ENCODE measurements at places on chromosomes 13 and 19. TPM values are rescaled to one million over a fixed set of nuclear protein-coding genes. Genes with fewer than 3 reads are reported as not detected.

The SMAD9 gene
- not detected for polyA plus RNA-seq

- DNase-seq, result no peak
Measured at GRCh38 chr13:40963927-40964326, 55.2 kb downstream of the ELF1 start.

DNA sequence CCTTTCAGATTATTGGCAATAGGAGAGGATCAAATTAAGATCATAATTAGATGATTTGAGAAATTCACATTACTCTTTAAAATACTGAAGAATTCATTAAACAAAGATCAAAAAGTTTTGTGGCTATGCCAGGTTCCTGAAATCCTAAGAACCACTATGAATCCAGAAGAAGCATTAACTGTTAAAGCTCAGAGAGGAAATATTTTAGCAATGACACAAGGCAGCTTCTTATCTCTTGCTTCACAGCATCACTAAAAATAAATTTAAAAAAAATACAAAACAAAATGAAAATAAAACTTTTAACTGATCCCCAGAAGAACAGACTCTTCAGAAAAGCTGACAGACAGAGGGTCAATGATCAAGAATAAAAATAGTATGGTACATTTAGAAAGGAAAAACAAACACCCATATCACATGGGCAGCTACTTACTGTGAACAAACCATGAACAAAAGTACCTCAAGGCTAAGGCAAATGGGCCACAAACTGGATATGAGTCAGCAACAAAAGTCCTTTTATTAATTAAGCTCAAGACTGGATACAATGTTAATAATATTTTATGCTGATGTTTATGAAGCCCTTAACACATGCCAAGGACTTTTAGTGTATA is 19.6 kb downstream of the RNF6 start:
- no peak for DNase-seq

The IGSF23 gene
- polyA plus RNA-seq, result not detected

DNA sequence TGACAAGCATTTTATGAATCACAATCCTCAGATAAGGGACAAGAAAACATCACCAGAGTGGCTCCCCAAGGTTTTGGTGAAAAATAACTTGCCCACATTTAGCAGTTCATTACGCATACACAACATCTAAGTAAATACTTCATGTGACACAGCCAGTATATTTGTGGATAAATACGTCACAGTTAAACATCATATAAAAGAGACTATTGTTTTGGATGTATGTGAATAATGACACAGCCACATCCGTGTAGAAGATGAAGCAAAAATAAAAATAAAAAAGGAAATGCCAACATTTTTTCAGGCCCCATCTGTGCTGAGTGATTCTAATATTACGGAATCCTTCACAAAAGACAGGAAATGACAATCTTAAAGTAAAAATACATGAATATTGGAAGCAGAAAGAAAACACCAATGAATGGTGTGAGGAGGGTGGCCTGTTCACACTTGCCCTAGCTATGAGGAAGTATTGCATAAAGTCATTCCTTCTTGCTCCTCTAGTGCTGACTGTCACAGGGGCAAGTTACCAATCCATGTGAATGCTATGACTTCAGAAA is 457.1 kb downstream of the KLF12 start:
- DNase-seq, result no peak

The CD79A gene
- 4,435 TPM for polyA plus RNA-seq

DNA sequence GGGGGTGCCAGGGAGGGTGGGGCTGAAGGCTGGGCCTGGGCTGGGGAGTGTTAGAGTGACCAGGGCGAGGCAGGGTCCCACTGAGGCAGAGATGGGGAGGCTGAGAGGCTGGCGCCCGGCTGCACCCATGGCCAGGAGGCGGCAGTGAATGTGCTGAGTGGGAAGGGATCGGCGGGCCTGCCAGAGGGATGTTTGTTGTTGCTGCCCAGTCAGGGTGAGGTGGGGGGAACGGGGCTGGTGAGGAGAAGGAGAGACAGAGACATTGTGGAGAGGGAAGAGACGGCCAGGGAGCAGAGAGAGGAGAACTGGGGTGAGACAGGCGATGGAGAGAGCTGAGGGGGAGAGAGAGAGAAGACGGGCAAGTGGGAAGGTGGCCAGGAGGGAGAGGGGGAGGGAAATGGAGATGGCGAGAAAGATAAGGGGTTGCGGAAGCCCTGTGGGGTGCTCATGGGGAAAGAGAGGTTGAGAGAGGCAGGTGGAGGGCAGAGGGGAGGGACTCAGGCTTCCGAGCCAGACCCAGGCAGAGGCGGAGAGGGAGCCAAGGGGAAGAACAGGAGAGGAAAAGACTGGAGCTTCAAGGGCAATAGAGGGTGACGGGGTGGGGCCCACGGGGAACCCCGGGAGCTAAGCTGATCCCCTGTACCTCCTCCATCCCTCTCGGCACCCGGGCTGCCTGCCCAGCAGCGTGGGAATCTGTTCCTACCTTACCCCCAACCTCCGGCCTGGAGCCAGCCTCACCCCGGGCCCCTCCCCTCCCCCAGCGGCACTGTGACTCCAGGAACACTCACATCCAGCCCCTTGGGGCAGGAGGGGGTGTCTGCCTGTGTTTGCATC is 690 bp upstream of the B3GNT8 start:
- no peak for DNase-seq

- no peak for DNase-seq
Measured at GRCh38 chr13:33032037-33032625, 15.9 kb downstream of the KL start.

GRCh38 chr19:14122924-14123323 is 5.4 kb upstream of the PRKACA start:
- DNase-seq, result no peak

DNA sequence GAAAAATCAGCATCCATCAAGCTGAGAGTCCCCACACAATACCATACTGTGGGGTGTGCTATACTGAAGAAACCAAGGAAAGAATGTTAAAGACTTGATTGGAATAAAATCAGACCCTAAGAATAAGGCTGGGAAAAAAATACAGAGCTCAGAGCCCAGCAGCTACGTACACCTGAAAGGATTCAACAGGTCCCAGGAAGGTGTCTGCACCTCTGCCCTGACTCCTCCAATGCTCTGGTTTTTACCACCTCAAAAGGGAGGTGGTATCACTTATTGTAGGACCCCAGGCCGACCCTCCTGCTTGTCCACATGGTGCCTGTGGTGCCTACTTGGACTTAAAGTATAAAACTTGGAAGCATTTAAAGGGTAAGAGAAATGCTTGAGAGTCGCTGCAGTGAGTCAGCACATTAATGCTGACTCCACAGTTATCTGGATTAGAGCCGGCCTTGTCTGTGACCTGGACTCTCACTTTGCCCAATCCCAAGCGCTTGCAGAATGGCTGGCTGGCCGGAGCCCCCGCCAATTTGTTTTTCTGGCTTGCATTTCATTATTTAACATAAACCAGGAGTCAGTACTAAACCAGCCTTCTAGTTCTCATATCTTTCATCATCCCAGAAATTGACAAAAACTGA is 110.1 kb downstream of the FGF14 start:
- no peak for DNase-seq

The MARK4 gene
- 0.82 TPM for polyA plus RNA-seq

- DNase-seq, result no peak
Measured at GRCh38 chr13:98939660-98940191, 38.1 kb downstream of the DOCK9 start.

The APBA3 gene
- 32.9 TPM for polyA plus RNA-seq

The MYCBP2 gene
- 31.5 TPM for polyA plus RNA-seq

DNA sequence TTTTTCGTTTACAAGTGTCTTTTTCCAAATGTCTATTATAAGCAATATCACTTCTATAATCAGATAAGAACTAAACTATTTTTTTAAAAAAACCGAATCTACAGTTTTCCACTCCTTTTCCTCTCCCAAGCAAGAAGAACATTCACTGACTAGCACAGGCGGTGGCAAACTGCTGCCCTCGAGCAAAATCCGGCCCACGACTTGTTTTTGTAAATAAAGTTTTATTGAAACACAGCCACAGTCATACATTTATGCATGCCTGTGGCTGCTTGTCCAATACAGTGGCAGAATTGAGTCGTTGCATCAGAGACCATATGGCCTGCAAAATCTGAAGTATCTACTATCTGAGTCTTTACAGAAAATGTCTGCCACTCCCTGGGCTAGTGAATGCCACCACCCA is 27.4 kb downstream of the INSR start:
- no peak for DNase-seq

DNA sequence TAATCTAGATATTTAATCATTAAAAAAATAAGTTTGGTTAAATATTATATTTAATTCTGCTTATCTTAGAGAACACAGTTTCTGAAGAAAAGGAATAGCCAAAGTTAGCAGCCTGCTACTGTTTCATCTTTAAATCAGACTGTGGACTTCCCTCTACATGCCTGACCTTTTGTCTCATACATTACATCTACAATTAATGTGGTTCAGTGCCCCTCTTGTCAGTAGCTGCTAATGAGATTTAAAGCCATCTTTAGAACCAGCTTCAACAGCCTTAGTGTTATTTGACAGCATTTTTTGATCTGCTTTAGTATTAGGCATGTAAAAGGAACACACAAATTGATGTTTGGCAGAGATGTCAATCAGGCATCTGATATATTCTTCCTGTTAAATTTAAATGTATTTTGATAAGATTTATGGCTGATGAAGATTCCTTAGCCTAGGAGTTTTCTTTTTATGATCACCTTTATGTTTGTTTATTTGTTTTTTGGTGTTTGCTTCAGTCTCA is 1925.8 kb upstream of the PRR20A start:
- DNase-seq, result no peak

The YJEFN3 gene
- 0.17 TPM for polyA plus RNA-seq

DNA sequence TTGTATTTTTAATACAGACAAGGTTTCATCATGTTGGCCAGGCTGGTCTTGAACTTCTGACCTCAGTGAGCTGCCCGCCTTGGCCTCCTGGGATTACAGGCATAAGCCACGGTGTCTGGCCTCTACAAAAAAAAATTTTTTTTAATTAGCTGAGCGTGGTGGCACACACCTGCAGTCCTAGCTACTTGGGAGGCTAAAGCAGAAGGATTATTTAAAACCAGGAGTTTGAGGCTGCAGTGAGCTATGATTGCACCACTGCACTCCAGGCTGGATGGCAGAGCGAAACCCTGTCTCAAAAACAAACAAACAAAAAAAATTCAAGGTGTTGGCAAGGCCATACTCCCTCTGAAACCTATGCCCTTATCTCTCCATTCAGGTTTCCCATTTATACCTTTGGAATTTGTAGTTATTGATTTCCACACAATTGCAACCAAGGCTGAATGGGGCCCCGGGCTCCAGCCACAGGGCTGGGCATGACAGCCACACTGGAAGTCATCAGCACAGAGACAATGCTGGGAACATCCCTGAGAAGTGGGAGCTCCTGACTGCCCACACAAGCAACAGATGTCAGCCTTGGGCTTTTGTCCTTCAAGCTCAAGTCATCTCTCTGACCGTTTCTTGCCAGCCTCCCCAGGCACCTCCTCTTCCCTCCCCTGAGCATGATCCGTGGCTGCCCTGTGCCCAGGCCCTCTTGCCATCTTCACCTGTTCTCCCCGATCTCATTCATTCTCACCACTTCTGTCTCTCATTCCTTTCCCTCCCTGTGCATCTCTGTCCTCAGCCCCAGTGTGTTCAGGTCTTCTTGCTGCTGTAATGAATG is 27.2 kb upstream of the CALM3 start:
- DNase-seq, result no peak

- no peak for DNase-seq
Measured at GRCh38 chr13:114203536-114203935, 24.5 kb downstream of the CFAP97D2 start.

The FCGBP gene
- 0.45 TPM for polyA plus RNA-seq

DNA sequence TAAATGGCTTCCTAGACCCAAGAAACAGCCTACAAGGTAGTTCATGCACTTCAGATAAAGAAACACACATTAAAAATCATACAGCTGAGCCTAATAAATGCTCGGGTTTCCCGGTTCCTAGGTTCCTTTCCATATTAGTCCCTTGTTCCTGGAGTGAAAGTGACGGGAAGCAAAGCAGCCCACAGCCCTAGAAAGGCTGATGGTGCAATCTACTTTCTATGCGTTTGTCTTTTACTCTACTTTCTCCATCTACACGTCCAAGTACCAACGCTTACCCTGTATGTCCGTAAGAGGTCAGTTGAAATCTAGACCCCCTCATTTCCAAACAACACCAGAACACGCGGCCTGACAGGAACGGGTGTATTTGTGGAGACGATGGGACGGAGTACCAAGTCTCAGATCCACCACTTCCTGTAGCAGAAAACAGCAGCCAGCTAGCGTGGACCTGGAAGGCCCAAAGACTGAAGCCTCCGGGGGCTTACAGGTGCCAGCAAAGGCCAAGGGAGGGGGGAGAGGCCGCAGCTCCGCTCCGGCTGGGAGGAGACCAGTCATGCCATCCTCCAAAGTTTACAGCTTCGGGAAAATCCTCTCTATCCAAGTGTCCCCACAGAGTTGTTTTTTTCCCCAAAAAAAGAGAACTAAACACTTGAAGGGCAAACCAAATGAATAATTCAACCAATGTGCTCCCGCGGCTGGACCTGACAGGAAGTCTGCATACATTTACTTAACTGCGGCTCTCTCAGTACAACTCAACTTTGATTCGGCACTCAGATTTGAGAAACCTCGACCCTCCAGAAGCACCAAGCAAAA is 34.1 kb downstream of the STK24 start:
- DNase-seq, result no peak

The KRI1 gene
- 16.7 TPM for polyA plus RNA-seq

DNA sequence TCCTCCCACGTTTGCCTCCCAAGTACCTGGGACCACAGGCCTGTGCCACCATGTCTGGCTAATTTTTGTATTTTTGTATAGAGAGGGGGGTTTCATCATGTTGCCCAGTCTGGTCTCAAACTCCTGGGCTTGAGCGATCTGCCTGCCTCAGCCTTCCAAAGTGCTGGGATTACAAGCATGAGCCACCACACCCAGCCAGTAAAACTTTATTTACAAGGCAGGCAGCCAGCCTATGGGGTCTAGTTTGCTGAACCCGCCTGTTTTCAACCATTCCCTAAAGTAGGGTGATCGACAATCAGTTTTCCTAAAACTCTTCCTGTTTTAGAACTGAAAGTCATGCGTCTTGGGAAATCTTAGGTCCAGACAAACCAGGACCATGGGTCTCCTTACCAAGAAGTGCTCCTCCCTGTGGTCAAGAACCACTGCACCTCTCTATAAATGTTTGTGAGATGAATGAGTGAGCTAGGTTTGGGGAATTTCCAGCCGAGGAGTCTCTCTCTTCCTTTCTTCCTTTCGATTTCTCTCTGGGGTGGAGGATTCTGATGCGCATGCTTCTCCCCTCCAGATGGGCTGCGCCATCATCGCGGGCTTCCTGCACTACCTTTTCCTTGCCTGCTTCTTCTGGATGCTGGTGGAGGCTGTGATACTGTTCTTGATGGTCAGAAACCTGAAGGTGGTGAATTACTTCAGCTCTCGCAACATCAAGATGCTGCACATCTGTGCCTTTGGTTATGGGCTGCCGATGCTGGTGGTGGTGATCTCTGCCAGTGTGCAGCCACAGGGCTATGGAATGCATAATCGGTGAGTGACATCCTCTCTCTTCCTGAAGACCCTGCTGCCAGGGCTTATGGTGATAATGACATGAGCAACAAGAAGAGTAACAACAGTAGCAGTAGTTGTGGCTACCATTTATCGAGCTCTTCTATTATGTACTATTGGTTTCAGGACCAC is 38.7 kb downstream of the ADGRE1 start:
- DNase-seq, result no peak

GRCh38 chr19:47661161-47661560 is 52.1 kb upstream of the EHD2 start:
- no peak for DNase-seq

GRCh38 chr19:19554074-19555023 is 16.3 kb downstream of the CILP2 start:
- no peak for DNase-seq

The TRPC4 gene
- polyA plus RNA-seq, result not detected

GRCh38 chr19:49594157-49594992 is 3.4 kb downstream of the PRR12 start:
- no peak for DNase-seq

GRCh38 chr13:114043421-114044053 is 69.7 kb upstream of the C13orf46 start:
- DNase-seq, result no peak

The RXFP2 gene
- polyA plus RNA-seq, result not detected

All from naive B cell (primary cell).